Activated CD4-positive, alpha-beta T cell treated with anti-CD3 and anti-CD28 coated beads, Interleukin-2, amount 50 U/mL, for 1 hour (primary cell): ENCODE measurements at places on chromosomes 16 and 17.

DNA sequence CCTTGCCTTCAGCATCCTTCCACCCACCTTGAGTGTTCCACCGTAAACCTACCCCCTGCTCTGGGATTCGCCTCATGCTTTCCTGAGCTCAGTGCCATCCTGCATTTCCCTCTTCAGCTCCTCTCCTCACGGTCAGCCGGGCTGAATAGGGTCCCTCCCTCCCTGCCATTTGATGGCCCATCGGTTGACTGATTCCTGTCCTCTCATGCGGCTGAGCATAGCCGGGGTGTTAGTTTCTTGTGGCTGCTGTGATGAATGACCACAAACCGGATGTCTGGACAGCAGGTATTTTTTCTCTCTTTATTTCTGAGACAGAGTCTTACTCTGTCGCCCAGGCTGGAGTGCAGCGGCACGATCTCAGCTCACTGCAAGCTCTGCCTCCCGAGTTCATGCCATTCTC, 44.1 kb upstream of the MGAT5B start:
- DNase-seq = no peak

DNA sequence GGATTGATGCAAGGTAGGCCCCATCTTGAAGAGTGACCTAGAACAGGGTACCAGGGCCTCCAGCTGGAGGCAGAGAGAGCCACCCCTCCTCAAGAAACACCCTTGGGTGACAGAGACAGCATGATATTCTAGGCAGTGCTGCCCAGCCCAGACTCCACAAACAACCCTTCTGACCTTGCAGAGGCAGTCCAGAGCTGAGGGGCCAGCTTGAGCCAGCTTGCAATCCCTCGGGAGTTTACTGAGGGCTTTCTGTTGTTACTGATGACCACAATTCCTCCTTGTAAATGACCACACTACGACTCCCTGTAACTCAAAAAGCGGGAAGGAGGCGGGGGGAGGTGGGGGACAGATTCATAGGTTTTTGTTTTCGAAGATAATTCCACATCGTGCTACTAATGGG, 18.6 kb upstream of the MNT start:
- DNase-seq = no peak

- no peak for DNase-seq
Observed at GRCh38 chr17:76337413-76337777, 16.3 kb downstream of the PRPSAP1 start.

DNA sequence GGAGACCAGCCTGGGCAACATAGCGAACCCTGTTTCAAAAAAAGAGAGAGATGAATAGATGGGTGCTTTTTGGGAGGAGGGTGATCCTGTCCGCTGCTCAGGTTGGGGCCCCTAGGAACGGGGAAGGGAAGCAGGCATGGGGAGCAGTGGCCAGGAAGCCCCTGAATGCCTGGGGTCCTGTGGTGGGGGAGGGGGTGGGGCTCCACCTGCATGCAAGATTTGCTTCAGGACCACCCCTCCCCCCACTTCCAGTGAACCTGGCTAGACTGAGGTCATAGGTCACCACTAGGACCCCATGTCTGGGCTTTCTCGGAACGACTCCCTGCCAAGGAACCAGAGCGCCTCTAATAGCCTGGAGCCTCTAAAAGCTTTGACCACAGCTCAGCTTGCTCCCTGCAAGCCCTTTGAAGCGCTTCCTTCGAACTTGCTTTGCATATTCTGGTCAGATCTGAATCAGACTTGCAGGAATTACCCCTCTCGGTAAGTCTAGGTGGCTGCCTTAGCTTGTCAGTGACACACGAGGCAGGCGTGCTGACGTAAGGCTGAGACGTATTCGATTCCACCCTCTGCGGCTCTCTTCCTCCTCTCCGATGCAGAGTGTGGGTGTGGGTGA, 3.7 kb downstream of the SOCS3 start:
- peak; percentile 85 for DNase-seq

- DNase-seq = no peak
Observed at GRCh38 chr17:9944704-9945103, 39.6 kb upstream of the RCVRN start.

- no peak for DNase-seq
Observed at GRCh38 chr16:88840600-88841215, 16.0 kb downstream of the GALNS start.
